ENCODE measurements at places on chromosomes 13 and 19.
A peak's percentile ranks its signal among the peaks of the same experiment; 100 is the strongest.

- peak; percentile 72 for DNase-seq
Measured at GRCh38 chr13:67119481-67119894, 110.6 kb downstream of the PCDH9 start.

GRCh38 chr13:63044589-63045313, 1629.1 kb upstream of the PCDH20 start:
- DNase-seq, result no peak

DNA sequence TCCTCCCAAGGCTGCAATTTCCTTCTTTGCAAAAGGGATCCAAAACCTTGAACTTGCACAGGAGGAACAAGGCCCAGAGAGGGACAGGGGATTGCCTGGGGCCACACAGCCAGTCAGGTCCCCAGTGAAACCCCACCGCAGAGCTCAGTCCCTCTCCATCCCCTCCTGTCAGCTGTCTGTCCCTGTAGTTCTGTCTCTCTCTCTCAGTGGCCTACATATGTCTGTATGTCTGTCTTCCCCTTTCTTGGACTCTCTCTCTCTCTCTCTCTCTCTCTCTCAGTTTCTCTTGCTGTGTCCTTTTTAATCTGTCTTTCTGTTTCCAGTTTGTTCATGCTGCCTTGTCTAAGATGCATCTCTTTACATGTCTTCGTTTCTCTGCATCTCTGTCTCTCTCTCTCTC, 11.5 kb downstream of the CEACAM19 start:
- DNase-seq, result no peak

GRCh38 chr13:66359910-66360552, 870.1 kb downstream of the PCDH9 start:
- DNase-seq, result no peak

- DNase-seq, result no peak
Measured at GRCh38 chr13:27201661-27202060, 30.1 kb upstream of the USP12 start.

- DNase-seq, result no peak
Measured at GRCh38 chr19:19744641-19745040, 11.7 kb upstream of the ZNF14 start.

All from AG10803 (cell line).